Caco-2 (cell line): ENCODE measurements at places on chromosomes 7 and 10. TPM values are rescaled to one million over a fixed set of nuclear protein-coding genes. Genes with fewer than 3 reads are reported as not detected.

DNA sequence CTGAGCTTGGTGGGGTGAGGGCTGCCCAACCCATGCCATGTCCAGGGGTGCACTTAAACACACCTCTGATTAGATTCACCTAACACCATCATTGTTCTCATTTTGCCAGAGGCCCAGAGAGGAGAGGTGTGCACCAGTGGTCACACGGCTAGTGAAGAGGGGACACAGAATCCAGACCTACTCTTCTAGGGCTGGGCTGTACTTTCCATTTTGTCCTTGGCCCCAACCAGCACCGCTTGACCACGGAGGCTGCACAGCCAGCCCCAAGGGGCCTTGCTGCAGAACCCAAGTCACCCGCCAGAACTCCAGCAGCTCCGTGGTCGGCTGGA lies 246 bp upstream of the WDFY4 start:
- H3K27me3 ChIP-seq, result no peaks in the 10 kb centered on the region
- H3K4me1 ChIP-seq, result no peaks in the 10 kb centered on the region
- no peak for DNase-seq
- H3K4me3 ChIP-seq, result no peak overlapping the region
- H3K27ac ChIP-seq, result no peak overlapping the region

TMEM270 gene
- not detected in 2 replicates for total RNA-seq

DNA sequence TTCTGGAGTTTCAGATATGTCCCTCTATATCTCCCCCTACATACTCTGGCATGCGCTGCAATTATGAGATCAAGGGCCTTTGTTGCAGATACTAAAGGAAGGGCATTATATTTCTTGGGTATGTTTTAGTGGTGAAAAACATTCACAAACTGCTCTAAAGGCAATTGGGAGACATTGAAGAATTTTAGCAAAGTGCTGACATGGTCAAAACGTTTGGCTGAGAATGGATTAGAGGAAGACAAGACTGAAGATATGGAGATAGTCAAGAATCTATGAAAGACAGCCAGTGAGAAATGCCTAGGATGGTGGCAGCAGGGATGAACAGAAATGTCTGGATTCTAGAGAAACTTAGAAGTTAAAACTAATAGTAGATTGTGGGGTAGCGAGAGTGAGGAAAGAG lies 104.5 kb upstream of the CABCOCO1 start:
- H3K27ac ChIP-seq, result no peak overlapping the region
- no peak for DNase-seq
- H3K4me1 ChIP-seq, result no peaks in the 10 kb centered on the region
- no peaks in the 10 kb centered on the region for H3K36me3 ChIP-seq
- H3K4me3 ChIP-seq, result no peak overlapping the region

DNA sequence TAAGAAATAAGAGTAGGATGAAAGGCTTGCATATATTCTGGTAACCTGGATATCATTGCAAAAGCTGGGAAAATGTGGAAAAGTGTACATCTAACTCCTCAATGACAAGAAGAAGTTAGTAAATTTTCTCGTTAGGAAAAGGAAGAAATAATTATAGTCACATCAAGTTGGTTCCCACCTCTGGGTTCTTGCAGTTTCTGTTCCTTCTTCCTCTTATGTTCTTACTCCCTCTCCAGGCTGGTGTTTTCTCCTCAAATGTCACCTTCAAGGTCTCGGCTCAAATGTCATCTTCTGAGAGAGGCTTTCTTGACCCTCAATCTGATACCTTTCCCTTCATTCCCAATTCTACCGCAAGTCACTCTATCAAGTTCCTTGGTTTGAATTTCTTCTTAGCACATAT lies 64.4 kb downstream of the ENTPD1 start:
- H3K36me3 ChIP-seq, result no peaks in the 10 kb centered on the region
- H3K27ac ChIP-seq, result no peak overlapping the region
- no peak overlapping the region for H3K4me3 ChIP-seq
- peaks cover 24% of the 10 kb centered on the region for H3K4me1 ChIP-seq

DNA sequence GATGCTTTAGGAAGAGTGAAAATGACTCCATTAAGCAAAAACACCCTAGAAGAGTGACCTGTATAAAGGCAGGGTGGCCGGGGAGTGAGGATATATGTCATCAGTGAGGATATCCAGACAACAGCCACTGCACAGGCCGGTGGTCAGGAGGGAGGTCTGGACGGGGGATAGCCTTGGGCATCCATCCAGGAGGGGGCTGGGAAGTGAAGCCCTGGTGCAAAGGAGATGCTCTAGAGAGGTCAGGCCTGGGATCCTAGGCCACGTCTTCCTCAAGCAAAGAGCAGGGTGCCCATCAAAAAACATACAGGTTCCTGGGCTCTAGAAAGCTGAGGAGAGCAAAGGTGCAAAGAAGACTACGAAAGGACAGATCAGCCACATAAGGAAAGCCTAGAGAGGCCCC lies 25.6 kb downstream of the FAM171A1 start:
- peaks cover 19% of the 10 kb centered on the region for H3K4me1 ChIP-seq
- peak overlapping the region; percentile 59 for H3K27ac ChIP-seq
- no peaks in the 10 kb centered on the region for H3K27me3 ChIP-seq
- no peak for DNase-seq
- H3K36me3 ChIP-seq, result no peaks in the 10 kb centered on the region

SH2B2 gene
- total RNA-seq, result 8.1 and 10.6 TPM in 2 replicates

PDCD11 gene
- total RNA-seq, result 55.3 and 62.8 TPM in 2 replicates

- no peaks in the 10 kb centered on the region for H3K4me1 ChIP-seq
- H3K27me3 ChIP-seq, result no peaks in the 10 kb centered on the region
- no peak for DNase-seq
- H3K27ac ChIP-seq, result no peak overlapping the region
- H3K4me3 ChIP-seq, result no peak overlapping the region
These were observed 1017.0 kb upstream of the GHITM start for GRCh38 chr10:83122336-83122735.

GRCh38 chr10:43117031-43117776 lies 21.0 kb upstream of the CSGALNACT2 start:
- no peak for DNase-seq
- H3K4me1 ChIP-seq, result no peaks in the 10 kb centered on the region
- no peak overlapping the region for H3K4me3 ChIP-seq
- H3K36me3 ChIP-seq, result no peaks in the 10 kb centered on the region
- H3K27me3 ChIP-seq, result no peaks in the 10 kb centered on the region
- no peak overlapping the region for H3K27ac ChIP-seq

ABCA13 gene
- total RNA-seq, result 0.07 and 0.09 TPM in 2 replicates

DNAJB9 gene
- total RNA-seq, result 22.0 and 22.1 TPM in 2 replicates

- no peaks in the 10 kb centered on the region for H3K36me3 ChIP-seq
- no peak for DNase-seq
- H3K4me1 ChIP-seq, result no peaks in the 10 kb centered on the region
- H3K27me3 ChIP-seq, result no peaks in the 10 kb centered on the region
These were observed 196.4 kb downstream of the ADRA2A start for GRCh38 chr10:111273235-111273634.

OR2A7 gene
- 1.3 and 2.0 TPM in 2 replicates for total RNA-seq

FAM20C gene
- 34.0 and 37.6 TPM in 2 replicates for total RNA-seq

DNA sequence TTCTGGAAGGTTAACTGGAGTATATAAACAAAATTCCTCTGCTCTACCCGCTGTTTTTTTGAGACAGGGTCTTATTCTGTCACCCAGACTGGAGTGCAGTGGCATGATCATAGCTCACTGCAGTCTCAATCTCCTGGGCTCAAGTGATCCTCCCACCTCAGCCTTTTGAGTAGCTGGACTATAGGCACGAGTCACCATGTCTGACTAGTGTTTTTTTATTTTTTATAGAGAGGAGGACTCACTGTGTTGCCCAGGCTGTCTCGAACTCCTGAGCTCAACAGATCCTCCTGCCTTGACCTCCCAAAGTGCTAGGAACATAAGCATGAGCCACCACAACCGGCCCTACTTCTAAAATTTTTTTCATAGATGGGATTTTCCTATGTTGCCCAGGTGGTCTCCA lies 2.2 kb downstream of the RAB18 start:
- no peaks in the 10 kb centered on the region for H3K27me3 ChIP-seq
- peak overlapping the region; percentile 30 for H3K27ac ChIP-seq
- H3K4me3 ChIP-seq, result no peak overlapping the region
- no peaks in the 10 kb centered on the region for H3K36me3 ChIP-seq
- DNase-seq, result no peak

- H3K36me3 ChIP-seq, result no peaks in the 10 kb centered on the region
- DNase-seq, result no peak
- no peak overlapping the region for H3K27ac ChIP-seq
- no peaks in the 10 kb centered on the region for H3K4me1 ChIP-seq
- peaks cover 4% of the 10 kb centered on the region; the same call in 1 of the 2 replicates for H3K27me3 ChIP-seq
These were observed 293.2 kb upstream of the HABP2 start for GRCh38 chr10:113259576-113260226.

GRCh38 chr10:125008689-125009638 lies 67.0 kb downstream of the ZRANB1 start:
- H3K27me3 ChIP-seq, result no peaks in the 10 kb centered on the region
- 0 out of 2 replicates have a peak, but pooled peaks cover 1% of the 10 kb centered on the region for H3K36me3 ChIP-seq
- no peak overlapping the region for H3K4me3 ChIP-seq
- DNase-seq, result no peak
- H3K4me1 ChIP-seq, result no peaks in the 10 kb centered on the region

FFAR4 gene
- 2.5 and 2.7 TPM in 2 replicates for total RNA-seq
